Activated CD4-positive, alpha-beta T cell treated with anti-CD3 and anti-CD28 coated beads for 36 hours (primary cell): ENCODE measurements at places on chromosomes 6 and 20. TPM values are rescaled to one million over a fixed set of nuclear protein-coding genes. Genes with fewer than 3 reads are reported as not detected.
A peak's percentile ranks its signal among the peaks of the same experiment; 100 is the strongest.

- no peak for DNase-seq
Measured at GRCh38 chr6:71393471-71393870, 104.9 kb downstream of the OGFRL1 start.

DNA sequence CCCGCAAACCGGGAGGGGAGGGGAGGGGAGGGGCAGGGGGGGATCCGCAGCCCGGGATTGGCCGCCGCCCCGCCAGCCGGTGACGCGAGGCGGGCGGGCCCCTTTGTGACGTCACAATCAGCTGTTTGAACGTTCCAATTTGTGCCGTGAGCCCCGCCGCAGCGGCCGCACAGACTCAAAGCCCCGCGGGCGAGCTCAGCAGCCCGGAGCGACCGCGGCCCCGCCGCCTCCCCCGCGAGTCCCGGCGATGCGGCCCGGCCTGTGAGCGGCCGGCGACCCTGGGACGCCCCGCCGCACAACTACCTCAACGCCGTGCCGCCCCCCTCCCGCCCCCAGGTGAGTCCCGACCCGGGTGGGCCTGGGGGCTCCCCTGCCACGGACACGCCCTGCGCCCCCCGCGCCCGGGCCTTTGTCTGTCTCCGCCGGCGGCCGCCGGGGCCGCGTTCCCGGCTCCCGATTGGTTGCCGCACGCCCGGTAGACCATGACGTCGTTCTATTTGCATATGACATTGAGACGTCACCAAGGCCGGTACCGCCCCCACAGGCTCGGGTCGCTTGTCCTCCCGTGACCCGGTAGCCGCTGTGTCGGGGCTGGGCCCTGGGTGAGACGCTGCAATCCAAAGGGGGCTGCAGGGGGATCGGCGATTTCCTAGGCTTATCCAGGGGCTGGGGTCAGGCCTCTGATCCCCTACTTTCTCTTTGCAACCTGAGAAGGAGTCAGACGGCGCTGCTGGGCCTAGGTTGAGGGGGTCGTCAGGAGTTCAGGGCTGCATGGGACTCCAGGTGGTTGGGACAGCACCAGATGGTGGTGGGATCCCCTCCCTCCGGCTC, at the start of gene TP53INP2:
TSS of gene TP53INP2 (plus strand) at position 168 of the 831 bp plus-strand sequence. CDS start 4,396 bp downstream, outside the sequence.
- peak; percentile 89 for DNase-seq

DNA sequence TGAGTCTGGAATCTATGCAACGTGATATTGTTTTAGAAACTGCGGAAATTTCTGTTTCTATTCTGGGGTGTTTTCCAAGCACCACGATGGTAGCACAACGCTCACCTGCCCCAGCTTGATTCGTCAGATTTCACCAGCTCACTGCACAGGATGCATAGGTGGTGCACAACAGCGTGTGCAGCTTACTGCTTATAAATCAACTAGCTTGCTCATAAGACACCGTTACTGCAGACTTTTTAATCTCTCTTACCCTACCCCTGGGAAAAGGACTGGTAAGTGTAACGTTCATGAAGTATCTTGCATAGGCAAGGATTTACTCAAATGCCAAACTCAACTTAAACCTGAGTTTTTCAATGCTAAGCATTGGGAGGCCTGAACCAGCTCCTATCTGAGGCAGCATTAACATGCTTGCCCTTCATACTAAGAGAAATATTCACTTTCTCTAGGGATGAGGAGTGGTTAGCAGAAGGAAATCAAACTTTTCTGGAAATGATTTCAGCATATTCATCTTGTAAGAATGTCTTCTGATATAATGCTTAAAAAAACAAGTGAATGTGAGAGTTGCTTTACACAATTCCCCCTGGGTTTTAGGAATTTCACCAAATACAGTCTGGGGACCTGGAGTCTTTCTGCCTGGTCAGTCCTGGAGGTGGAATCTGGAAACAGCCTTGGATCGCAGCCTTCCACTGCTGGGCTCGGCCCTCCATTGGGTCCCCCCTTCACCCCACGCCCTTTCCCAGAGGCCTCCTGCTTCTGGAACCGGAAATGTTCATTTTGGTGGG, 100.6 kb downstream of the DACT2 start:
- no peak for DNase-seq

DNA sequence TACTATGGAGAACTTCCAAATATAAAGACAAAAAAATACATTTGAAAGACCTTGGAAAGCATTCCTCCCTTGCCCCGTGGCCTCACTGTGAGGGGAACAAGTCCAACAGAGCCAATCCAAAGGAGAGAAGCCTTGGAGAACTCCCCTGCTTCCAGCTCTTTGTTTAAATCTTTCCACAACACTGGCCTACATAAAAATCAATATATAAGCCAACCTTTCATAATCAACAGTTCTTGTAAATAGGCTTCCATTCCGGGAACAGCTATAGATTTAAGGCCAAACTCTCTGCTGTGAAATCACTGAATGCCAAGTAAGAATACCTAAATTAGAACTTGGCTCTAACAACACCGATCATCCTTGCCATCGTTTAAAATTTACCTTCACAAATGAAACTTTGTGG, 242.1 kb downstream of the HACE1 start:
- no peak for DNase-seq

DNA sequence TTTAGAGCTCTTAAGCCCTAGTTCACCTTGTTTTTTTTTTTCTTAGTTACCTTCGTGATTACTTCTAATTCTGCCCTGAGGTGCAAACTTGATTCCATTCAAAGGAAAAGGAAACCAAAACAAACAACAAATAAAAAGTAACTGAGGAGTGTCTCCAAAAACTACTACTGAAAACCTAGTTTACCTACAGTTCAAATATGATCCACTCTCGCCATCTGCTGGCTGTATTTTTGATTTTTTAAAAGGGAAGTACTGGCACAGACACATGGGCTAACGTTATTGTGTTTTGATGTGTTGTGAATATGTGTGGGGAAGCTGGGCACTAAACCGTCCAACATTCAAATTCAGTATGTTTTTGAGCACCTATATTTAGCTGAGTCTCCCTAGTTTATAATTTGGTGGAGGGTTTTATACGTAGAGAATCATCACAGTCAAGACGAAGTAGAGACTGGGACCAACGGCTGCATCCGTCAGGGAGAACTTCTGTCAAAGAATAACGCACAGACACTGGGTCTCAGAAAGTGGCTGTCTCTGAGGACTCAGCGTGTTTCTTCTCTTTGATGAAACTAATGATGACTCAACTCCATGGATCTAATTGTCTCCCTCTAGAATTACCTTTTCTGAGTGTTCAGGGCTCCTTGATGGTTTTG, 373.5 kb upstream of the BTBD3 start:
- peak; percentile 25 for DNase-seq

- no peak for DNase-seq
Measured at GRCh38 chr6:86848986-86849385, 88.3 kb upstream of the HTR1E start.

DNA sequence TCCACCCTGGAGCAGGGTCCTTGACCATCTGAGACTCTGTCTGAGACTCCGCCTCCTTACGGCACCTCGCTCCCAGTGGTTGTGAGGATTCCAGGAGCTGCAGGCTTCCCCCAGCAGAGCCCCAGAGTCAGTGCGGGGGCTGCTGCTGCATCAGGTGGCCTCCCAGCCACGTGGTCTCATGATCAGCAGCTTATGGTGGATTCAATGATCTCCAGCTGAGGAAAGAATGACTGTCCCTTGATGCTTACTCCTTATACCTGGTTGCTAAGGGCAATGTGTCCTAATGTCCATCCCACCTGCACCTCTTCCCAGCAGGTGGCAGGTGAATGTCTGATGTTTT, 40.0 kb downstream of the SLC22A1 start:
- DNase-seq, result no peak

DNA sequence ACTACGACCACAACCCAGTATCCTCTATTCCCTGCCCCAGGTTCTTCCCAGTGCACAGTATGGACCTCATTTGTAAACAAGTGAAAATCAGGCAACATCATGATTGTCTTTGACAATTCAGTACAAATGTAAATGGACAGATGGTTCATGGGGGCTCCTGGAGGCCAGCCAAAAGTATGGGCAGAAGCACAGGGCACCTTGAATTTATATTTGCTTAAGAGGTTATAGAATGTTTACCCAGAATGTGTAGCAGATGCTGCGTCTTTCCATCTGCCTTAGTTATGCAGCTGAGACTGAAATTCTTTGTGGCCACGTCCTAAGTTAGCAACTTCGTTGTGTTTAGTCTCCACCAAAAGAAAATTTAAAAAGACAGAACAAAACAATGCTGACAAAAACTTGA, 559.6 kb upstream of the NRSN1 start:
- no peak for DNase-seq

DNA sequence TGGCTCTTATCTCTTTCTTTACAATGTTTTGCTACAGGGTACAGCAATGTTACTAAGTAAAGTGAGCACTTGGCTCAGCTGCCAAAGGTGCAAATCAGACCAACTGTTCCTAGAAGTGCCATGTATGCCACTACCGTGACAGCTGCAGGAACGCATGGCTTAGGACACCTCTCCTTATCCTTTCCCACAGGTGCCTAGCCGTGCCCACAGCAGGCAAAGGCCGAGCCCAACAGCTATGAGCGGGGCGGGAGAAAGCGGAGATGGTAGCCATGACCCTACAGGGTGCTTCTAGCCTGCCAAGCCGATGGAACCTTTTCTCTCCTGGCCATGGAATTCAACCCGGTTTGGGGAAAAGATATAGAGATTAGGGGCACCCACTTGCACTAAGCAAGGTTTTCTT, 97.1 kb downstream of the FAXC start:
- DNase-seq, result no peak

GRCh38 chr6:87049779-87050178, 45.1 kb downstream of the CGA start:
- DNase-seq, result no peak

DNA sequence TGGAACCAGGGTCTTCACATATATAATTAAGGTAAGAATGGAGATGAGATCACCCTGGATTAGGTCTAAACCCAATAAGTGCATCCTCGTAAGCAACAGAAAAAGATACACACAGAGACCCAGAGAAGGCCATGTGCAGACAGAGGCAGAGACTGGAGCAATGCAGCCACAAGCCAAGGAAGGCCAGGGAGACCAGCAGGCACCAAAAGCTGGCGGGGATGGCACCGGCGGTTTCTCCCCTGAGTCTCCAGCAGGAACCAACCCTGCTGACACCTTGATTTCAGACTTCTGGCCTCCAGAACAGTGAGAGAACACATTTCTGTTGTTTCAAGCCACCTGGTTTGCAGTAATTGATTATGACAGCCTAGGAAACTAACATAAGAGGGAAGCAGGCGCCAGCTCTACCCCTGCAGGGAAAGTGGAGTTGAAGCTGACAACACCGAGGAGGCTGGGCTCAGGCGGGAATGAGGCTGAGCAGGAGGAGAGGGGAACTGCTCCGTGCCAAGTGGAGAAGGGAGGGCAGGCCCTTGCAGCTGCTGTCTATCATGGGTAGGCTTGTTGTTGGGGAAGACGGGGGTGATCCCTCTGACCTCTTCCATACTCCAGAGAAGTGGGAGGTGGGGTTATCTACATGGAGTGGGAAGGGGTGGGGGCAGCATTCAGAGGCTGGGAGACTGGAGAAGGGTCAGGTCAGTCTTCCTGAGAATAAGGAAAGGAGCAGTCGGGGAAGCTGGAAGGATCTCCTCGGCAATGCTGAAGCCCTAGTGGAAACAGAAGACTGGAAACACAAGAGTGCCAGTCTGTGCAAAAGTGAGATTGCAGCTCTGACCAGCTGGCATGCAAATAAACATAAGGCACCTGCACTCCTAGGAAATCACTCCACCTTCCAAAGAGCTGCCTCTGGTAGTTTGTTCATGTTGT, 72.7 kb downstream of the NFATC2 start:
- peak; percentile 3 for DNase-seq

- DNase-seq, result no peak
Measured at GRCh38 chr6:25542984-25543910, 108.8 kb upstream of the SCGN start.

- DNase-seq, result no peak
Measured at GRCh38 chr6:110822249-110822648, 7.0 kb upstream of the CDK19 start.

- DNase-seq, result no peak
Measured at GRCh38 chr6:91268941-91269340, 682.1 kb upstream of the MAP3K7 start.

DNA sequence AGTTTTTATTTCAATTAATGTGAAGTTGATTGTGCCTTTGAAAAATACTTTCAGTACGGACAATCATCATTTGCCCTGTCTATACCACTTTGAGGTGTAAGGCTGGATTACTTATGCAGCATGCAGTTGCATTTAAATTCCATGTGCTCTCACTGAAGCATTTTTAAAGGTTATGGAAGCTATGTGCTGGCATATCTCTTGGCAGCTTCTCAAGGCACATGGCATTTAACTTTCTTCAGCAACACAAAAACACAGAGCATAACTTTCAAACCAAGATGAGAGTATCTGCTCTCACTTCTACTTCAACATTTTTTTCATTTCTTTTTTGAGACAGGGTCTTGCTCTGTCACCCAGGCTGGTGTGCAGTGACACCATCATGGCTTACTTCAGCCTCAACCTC, 360.6 kb upstream of the RUNX2 start:
- DNase-seq, result no peak

SRSF12 gene
- 0.27 TPM for total RNA-seq

CCM2L gene
- total RNA-seq, result not detected

NKX2-2 gene
- not detected for total RNA-seq

SIRPD gene
- total RNA-seq, result not detected

FKBP1C gene
- total RNA-seq, result 0.94 TPM

PDYN gene
- total RNA-seq, result not detected

IGF2R gene
- total RNA-seq, result 65.6 TPM

SPINT4 gene
- total RNA-seq, result not detected

REV3L gene
- 20.9 TPM for total RNA-seq

HCK gene
- not detected for total RNA-seq
